GM20000 (cell line): ENCODE measurements at places on chromosomes 4 and X.

DNA sequence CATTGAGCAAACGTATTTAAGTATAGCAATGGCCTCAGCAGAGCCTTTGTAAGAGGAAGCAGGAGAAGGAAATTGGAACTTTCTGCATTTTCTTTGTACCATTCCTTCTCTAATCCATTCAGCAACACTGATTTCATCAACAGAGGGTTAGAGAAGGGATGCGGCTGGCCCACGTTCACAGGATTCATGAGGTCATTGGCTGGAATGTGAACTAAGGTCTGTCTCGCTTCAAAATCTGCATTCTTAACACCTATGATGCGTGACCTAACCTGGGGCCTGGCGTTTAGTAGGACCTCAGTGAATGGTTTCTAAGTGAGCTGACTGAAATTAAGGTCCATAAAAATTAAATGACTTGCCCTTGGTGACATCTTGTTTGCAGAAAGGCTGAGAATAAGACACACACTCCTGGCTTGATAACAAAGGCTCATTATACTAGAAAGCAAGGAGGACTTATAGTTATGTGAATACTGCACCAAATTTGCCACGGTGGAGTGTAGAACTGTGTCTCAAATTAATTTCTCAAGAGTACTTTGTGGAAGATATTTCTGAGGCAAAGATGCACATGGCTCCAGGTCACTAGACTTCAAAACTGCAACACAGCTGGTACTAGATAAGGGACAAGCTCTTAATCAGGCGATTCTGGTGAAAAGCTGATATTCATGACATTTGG lies 25.4 kb downstream of the FGFBP1 start:
- DNase-seq = no peak

DNA sequence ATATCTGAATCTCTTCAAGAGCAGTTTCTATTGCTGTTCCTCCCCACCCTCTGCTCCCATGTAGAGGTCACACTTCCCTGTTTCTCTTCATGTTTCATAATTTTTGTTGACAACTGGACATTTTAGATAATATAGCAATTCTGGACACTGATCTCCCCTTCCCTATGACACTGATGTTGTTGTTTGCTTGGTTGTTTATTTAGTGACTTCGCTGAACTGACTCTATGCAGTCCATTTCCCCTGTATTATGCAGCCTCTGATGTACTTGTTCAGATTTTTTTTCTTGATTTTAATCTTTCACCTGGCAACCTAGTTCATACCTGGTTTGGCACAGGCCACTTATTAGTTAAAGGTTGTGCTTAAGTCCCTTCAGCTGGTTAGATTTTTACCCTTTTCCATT lies 29.2 kb downstream of the CLDN2 start:
- no peak for DNase-seq

GRCh38 chr4:84925558-84925957 lies 40.9 kb downstream of the WDFY3 start:
- DNase-seq = no peak

- no peak for DNase-seq
Measured at GRCh38 chr4:124173912-124174311, 538.6 kb downstream of the ANKRD50 start.

- DNase-seq = no peak
Measured at GRCh38 chrX:109777749-109778148, 44.7 kb upstream of the ACSL4 start.

DNA sequence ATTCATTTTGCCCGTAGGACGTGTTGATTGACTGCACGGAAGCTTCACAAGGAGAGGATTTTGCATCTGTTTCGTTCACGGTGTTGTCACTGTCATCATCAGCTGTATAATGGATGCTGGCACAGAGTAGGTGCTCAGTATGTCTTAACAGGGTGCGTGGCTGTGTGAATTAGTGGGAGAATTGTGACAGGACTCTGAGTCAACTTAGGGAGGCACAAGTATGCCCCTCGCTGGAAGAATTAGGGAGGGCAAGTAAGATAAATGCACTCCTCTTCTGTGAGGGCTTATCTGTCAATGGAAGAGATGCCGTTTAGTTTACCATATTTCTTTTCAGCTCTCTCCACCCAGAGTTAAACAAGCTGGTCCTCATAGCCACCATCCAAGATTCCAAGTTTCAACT lies 107.2 kb downstream of the TRIML1 start:
- no peak for DNase-seq

DNA sequence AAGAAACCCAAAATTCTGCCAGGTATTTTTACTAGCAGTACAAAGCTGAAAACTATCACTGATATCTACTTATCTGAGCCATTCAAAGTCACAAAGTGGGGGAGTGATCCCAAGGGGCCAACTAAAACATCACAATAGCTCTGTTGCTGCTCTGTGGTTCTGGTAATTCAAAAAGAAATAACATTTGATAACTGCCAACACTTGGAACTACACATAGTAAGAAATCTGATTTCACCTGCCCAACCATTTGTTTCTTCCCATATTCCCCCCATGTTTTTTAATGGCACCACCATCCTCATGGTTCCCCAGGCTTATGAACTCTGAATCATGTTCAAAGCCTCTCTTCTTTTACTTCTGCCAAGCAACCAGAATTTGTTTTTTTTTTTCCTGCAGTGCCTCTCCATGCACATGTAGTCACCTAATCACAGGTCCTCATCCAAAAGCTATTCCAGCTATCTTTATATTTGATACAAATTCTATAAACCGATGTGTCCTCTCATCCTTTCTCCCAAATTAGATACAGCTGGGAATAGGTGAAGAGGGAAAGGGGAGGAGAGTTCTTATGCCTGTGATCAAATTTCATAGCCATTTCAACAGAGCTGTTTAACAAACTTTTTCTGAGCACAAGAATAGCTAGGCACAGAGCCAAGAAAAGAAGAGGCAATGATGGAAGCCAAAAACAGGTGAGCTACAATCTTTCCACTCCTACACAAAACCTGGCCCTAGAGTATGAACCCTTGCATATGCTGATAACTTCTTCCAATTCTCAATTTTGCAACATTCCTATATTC lies 7.7 kb downstream of the AMMECR1 start:
- no peak for DNase-seq

GRCh38 chr4:48329976-48330375 lies 11.4 kb upstream of the SLAIN2 start:
- DNase-seq = no peak

GRCh38 chrX:124033821-124034220 lies 72.3 kb downstream of the STAG2 start:
- no peak for DNase-seq

DNA sequence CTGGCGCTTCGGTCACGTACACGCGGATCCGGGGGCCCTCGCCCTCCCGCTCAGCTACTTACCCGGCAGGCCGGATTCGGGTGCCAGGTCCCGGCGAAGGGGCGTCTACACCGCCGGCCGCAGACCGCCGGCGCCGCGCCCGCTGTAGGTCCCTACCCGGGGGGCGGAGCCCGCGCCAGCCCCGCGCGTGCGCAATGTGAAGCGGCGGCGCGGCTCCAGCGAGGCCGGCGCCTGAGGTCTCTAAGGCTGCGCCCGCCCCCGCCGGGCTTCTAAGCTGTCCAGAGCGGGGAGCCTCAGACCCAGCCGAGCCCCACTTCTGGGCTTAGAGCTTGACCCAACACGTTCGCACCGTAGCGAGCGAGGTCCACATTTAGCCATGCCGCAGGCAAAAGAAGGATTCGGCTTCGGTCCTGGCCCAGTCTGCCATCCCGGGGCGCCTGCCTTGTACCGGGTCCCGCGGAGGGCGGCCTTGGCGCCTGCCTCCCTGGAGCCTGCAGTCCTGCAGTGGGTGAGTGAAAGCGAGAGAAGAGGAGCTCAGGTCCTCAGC lies at the start of gene ZNF518B:
Gene ZNF518B (minus strand): TSS at position 172 of the 547 bp plus-strand sequence. CDS start 11,098 bp downstream, outside the sequence.
- peak; percentile 96 for DNase-seq

GRCh38 chrX:16882169-16882568 lies 12.0 kb upstream of the RBBP7 start:
- no peak for DNase-seq

DNA sequence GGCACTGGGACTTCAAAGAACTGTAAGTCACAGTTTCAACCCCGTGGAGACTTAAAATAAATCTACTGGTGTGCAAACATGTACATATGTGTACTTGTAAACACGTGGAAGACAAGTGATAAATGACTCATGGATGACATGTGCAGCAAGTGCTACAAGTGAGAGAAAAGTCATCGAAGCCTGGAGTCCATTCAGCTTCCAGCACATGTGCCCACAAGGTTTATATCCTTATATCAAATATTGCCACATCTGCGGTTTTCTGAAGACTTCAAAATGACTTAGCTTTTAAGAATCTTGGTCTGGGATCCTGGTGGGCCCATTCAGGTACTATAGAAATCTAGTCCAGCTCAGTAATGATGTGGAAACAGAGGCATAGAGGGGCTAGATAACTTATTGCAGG lies 33.0 kb upstream of the TTC29 start:
- DNase-seq = no peak

DNA sequence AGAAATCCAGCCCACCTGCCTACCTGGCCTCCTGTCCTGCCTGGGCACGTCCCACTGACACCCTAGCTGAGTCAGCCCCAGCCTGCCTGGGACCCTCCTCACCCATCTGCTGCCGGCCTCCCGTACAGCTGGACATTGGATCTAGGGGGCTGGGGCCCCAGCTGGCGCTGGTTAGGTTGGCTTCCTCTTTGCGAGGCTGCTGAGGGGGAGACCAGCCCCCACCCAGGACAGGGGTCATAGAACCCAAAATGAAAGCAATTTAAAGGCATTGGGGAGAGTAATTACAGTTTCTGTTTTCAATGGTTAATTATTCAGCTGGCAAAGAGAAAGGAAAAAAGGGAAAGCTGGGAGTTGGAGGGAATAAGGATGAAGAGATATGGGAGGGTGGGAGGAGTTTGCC lies 15.8 kb downstream of the EFNB1 start:
- no peak for DNase-seq

- no peak for DNase-seq
Measured at GRCh38 chr4:138307319-138307718, 65.2 kb upstream of the SLC7A11 start.
